ENCODE measurements at places on chromosomes 11 and 22.

GRCh38 chr11:64056213-64056785, 20.6 kb downstream of the FLRT1 start:
- H3K27me3 ChIP-seq, result peaks cover 7% of the 10 kb centered on the region
- no peak overlapping the region for H3K4me3 ChIP-seq
- DNase-seq, result no peak
- no peak overlapping the region for H3K27ac ChIP-seq
- peaks cover 5% of the 10 kb centered on the region for H3K4me1 ChIP-seq
- no peaks in the 10 kb centered on the region for H3K36me3 ChIP-seq

DNA sequence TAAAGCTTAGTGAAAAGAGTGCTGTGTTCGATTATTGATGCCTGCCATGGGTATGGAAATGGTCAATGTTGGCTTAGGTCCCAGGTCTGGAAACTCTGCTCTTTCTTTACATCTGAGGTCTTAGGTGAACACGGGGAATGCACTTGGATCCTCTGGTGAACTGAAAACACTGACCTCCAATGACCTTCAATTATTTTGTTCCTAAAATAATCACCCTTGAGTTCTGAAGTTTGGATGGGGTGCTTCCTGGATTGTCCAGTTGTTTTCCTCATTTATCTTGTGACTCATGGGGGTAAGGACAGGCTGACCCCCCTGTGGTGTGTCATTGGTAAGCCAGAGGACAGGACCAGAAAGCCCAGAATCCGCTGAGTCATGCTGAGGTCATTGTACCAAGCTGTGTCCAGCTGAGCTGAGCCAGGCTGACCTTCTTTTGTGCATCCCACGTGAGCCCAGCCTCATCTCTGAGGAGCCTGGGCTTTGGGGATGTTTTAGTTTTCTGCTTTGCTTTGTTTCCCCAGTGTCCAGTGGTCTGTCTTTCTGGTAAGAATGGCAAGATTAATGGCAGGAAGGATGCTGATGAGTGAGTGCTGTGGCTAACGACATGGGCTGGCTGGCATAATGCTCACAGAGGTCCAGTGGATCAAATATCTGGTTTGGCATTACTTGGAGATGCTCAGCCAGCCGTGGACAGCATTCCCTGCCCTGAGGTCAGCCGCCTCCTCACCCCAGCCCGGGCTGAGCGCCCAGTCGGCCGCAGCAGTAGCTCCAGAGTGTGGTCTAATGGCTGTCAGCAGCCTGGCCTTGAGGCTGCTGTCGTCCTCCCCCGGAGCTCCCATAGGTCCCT, 35.6 kb downstream of the AMPD3 start:
- no peak overlapping the region for H3K4me3 ChIP-seq
- H3K27ac ChIP-seq, result peak overlapping the region; percentile 7
- H3K4me1 ChIP-seq, result peaks cover 9% of the 10 kb centered on the region
- peaks cover 58% of the 10 kb centered on the region for H3K36me3 ChIP-seq
- no peaks in the 10 kb centered on the region for H3K27me3 ChIP-seq

DNA sequence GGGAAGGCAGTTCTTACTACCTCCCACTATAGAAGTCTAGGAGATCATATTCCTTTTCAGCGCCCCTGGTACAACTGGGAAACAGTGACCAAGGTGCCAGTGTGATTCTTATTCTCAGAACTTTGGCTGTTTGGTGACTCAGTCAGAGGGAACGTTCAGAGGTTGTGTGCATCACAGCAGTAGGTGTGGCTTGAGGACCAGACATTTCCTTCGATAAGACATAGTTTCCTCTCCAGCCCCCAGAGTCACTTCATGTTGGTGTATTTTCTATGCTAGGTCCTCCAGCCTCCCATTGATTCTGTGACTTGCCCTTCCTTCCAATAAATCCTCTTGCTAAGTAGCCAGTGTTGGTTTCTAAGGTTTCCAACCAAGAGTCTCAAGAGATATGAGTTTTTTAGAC, 171.9 kb upstream of the MPPED2 start:
- DNase-seq, result no peak
- no peaks in the 10 kb centered on the region for H3K27me3 ChIP-seq
- no peak overlapping the region for H3K27ac ChIP-seq
- no peaks in the 10 kb centered on the region for H3K4me1 ChIP-seq

DNA sequence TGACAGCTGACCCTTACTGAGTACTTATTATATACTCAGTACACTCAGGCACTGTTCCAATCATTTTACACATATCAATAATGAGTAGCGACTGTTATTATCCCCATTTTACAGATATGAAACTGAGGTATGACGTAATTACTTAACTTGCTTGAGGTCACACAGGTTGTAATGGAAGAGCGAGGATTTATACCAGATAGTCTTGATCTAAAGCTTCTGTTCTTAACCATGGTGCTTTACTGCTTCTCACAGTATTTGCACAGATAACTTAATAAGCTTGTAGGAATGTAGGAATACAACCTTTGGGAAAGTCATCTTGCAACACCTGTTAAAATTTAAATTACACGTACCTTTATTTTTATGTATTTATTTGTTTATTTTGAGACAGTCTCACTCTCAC, 31.7 kb upstream of the TMEM135 start:
- H3K4me3 ChIP-seq, result no peak overlapping the region
- no peaks in the 10 kb centered on the region for H3K36me3 ChIP-seq
- H3K27me3 ChIP-seq, result no peaks in the 10 kb centered on the region
- H3K27ac ChIP-seq, result no peak overlapping the region
- DNase-seq, result no peak

DNA sequence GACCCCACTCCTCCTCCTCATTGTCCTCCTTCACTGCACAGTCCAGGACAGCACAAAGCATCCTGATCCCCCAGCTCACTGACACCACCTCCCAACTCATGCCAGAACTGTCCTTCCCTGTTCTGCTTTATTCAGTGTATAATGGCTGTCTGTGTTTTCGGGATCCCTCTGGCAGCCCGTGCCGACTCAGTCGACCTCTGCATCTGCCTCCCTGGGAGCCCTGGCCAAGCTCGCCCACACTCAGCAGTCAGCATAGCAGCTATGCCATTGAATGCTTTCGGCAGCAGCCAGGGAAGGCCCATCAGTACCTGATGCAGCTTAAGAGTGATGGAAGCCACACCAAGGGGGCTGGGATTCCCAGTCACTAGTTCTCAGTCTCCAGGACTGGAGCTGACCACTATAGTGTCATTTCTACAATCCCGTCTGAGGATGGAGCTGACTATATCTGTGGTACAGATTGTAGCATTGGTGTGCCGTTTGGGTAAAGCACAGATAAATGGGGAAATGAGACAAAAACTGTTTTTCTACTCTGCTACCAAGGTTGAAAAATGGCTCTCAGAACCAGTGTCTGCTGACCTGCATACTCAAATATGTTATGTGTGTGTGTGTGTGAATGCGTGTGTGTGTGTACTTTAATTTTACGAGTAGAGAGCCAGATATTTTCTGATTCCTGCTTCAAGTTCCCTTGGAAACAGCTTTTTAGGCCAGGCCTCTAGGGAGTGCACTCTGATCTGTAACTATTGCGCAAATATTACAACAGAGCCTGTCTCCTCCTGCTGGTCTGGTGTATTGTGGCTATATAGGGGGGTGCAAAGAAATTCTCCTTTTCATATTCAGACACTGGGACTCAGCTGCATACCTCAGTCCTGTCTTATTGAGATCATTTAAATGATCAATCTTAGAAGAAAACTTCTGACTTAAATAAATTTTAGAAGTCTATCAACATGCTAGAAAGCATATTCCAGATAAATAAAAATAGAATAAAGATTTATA, 78.8 kb upstream of the TOP3B start:
- peaks cover 4% of the 10 kb centered on the region for H3K4me1 ChIP-seq
- no peak overlapping the region for H3K4me3 ChIP-seq
- no peak overlapping the region for H3K27ac ChIP-seq
- no peak for DNase-seq
- no peaks in the 10 kb centered on the region for H3K36me3 ChIP-seq

DNA sequence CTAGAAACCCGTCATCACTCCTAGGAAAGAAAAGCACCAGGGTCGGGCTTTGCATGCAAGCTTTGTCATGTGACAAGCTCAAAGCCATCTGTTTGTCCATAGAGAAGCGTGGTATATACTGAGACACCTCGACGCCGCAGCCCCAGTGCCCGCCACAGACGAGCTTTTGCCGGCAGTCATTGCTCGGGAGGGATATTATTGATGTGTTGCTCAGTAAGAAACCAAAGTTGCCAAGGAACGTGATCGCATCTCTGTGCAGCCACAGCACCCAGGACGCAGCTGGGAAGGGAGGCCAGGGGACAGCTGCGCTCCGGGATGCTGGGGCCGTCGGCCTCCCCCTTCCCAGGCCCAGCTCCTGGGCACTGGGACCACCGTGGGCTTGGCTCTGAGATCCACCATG, 89.5 kb upstream of the KCNQ1OT1 start:
- H3K4me3 ChIP-seq, result no peak overlapping the region
- DNase-seq, result no peak
- H3K27me3 ChIP-seq, result peaks cover 8% of the 10 kb centered on the region
- no peaks in the 10 kb centered on the region for H3K4me1 ChIP-seq

DNA sequence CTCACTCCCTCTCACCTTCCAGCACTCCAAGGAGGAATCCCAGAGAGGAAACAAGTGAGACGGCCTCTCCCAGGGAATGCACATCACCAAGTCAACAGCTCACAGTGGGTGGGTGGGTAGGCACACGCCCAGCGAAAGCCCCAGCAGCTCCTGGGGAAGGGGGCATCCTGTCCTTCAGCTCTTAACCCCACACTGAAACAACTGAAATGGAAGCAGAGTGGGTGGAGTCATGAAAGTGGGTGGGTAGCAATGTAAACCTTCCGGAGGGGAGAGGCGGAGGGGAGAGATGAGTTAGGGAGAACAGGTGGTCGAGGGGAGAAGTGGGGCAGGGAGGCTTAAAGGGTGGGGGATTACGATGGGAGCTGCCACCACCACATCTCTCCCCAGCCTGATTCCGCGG, 5.4 kb downstream of the MCHR1 start:
- H3K27me3 ChIP-seq, result peaks cover 11% of the 10 kb centered on the region
- peak overlapping the region; percentile 61 for H3K4me3 ChIP-seq
- no peak for DNase-seq
- H3K36me3 ChIP-seq, result no peaks in the 10 kb centered on the region

GRCh38 chr11:46718155-46719019, 626 bp upstream of the F2 start:
- no peaks in the 10 kb centered on the region for H3K36me3 ChIP-seq
- H3K4me1 ChIP-seq, result peaks cover 8% of the 10 kb centered on the region
- DNase-seq, result no peak
- no peak overlapping the region for H3K4me3 ChIP-seq

DNA sequence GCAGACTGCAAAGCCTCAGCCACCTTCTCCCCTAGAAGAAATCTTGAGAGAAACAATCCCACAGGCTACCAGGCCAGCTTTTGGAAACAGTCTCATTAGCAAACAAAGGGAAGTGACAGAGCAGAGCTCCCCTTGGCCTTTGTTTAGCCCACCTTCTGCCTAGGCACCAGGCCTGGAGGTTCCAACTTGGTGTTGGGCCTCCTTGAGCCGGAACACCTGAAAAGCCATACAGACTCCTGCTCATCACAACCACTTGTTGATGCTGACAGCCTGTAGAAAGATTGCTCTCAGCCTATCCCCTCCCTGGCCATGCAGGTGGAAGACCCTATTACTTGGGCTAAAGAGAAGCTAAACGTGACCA, 26.6 kb downstream of the KCNQ1OT1 start:
- H3K27me3 ChIP-seq, result no peaks in the 10 kb centered on the region
- no peaks in the 10 kb centered on the region for H3K4me1 ChIP-seq
- DNase-seq, result peak; percentile 7
- H3K4me3 ChIP-seq, result no peak overlapping the region
- H3K36me3 ChIP-seq, result no peaks in the 10 kb centered on the region

- H3K27me3 ChIP-seq, result peaks cover 11% of the 10 kb centered on the region
- no peak overlapping the region for H3K4me3 ChIP-seq
- DNase-seq, result no peak
- H3K4me1 ChIP-seq, result peaks cover 43% of the 10 kb centered on the region
Measured at GRCh38 chr11:351411-351810, 17.9 kb upstream of the B4GALNT4 start.

DNA sequence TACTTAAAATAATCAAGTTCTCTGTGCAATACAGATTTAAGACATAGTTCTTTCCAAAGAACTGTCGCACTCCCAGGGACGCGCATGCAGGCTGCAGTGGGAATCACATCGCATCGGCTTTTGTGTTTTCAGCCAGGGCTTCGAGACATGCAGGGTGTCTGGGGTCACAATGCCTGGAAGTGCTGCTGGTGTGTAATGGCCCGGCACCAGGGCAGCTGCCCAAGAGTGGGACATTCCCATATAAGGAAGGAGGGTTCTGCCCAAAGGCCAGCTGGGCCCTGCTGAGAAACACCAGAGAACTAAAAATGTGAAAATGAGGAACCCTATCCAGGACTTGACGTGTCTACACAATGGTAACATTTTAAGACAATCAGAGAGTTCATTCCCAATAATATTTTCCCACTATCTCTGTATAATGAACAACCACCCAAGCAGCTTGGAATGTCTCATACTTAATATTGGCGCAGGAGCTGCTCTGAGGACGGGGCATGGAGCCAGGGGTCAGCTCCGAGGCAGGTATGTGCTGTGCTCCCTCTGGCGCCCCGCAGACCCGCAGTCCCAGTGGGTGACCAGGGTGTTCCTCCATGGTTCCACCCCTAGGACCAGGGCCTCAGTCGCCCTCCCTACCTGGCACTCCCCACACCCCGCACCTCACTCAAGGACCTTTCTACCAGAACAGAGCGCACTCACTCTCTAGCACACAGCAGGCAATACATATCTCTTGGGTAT, 11.3 kb downstream of the MCAT start:
- H3K4me1 ChIP-seq, result peaks cover 9% of the 10 kb centered on the region
- H3K27me3 ChIP-seq, result no peaks in the 10 kb centered on the region
- peaks cover 12% of the 10 kb centered on the region for H3K36me3 ChIP-seq

DNA sequence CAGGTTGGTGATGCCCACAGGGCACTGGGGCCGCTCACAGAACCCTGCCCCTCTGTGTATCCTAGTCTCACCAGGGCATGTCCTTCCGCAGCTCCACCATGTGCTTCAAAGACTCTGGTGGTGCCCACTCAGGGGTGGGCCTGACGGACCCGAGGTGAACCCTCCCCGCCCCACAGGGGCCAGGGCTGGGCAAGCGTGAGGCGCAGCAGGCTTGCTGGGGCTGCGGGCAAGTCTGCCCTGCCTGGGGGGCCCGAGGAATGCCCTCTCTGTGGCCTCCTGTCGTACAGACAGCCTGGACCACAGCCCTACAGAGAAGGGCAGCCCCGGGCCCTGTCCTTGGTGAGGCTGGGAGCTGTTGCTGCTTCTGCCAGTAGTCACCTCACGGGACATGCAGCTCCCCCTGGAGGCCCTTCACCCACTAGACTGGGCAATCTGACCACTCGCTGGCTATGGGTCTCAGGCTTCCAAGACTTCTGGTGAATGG, 40.2 kb downstream of the TBX1 start:
- H3K4me1 ChIP-seq, result no peaks in the 10 kb centered on the region
- no peaks in the 10 kb centered on the region for H3K36me3 ChIP-seq
- no peak overlapping the region for H3K4me3 ChIP-seq

GRCh38 chr11:1557904-1558774, 13.9 kb downstream of the DUSP8 start:
- H3K36me3 ChIP-seq, result no peaks in the 10 kb centered on the region
- no peak for DNase-seq
- no peak overlapping the region for H3K4me3 ChIP-seq
- no peak overlapping the region for H3K27ac ChIP-seq
- H3K4me1 ChIP-seq, result no peaks in the 10 kb centered on the region

All from activated CD4-positive, alpha-beta memory T cell treated with anti-CD3 and anti-CD28 coated beads, Interleukin-2, amount 10 ng/mL, durations not matched to agents 7 days and 5 days (primary cell).